Stimulated activated CD8-positive, alpha-beta memory T cell treated with anti-CD3 and anti-CD28 coated beads, Interleukin-15, amount 100 ng/mL, for 48 hours (primary cell): ENCODE measurements at places on chromosomes 7 and 10.
A peak's percentile ranks its signal among the peaks of the same experiment; 100 is the strongest.

DNA sequence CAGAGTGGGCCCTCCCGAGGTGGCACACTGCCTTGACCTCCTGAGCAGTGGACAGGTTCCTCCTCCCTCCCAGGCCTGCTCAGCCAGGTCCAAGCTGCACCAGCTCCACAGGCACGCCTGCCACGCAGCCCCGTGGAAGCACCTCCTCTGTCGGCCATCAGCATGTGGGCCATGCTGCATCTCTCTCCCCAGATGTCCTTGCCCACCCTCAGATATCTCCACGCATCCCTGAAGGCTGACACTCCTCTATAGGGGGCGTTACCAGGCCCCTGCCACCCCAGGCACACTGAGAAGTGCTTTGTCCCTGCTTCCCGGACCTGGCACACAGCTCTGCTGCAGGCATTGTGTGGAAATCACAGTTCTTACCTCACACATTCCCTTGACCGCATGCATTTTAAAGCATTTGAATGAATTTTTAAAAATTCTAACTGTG lies 598.5 kb downstream of the SDK1 start:
- no peak for DNase-seq

DNA sequence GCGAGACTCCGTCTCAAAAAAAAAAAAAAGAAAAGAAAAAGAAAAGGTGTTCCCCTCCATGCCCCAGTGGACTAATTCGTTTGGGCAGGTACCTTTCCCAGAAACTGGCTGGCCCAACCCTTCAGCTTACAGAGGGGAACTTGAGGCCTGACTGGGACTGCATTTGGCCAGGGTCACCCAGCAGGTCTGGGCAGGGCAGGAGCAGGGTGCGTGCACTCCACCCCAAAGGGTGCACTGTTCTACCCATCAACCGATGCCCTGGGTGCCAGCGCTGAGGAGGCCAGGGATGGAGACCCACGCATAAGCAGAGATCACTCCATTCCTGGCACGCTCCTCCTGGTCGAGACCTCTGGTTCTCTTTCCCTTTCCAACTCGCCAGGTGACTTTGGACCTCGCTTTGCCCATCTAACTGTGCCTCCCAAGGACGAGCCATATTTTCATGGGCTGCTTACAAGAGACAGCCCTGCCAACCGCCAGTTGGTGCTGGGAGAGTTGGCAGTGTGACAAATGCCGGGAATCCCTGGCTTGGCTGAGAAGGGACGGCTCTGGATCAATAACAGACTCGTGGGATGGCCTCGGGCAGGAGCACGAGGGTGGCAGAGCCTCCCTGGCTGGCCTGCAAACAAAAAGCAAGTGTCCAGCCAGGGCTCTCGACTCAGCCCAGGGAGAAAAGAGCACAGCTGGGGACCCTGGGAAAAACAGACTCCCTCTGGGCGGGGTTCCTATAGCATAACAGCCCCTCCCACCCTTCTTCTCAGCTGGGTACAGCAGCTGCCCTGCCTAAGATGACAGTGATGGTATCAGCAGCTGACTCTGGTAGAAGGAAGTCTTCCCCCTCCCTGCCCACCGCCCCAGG lies 7.9 kb downstream of the HSPB1 start:
- DNase-seq = no peak

GRCh38 chr7:37960483-37960882 lies 40.0 kb downstream of the EPDR1 start:
- DNase-seq = no peak

DNA sequence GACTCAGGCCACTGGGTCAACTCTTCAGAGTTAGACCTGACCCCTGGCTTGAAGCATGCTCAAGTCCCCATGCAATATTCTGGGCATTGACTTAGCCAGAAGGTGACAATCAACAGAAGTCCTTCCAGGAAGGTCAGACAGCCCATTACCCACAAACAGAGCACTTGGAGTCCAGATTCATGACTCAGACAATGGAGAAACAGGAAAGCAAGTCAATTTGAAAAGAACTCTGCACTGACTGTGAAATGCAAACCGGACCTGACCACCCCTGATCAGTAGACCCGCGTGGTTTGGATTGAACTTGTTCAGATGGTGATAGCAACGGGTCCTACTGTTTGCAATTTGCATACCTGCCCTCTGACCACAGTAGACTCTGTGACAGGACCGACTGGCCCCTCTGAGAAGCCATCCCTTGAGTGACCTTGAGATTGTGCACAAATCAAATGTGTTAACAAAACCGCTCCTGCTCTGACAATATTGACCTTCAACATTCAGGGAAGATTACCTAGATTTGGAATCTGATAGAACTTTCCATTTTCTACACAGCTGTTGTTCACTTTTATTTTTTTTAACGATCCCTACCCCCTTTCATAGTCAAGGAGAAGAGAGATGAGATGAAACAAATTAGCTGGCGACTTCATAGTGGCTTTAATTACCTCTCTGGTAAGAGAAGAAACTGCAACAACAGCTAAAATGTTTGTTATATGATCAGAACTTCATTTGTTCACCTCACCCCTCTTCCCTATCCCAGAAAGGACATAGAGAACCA lies 138.7 kb downstream of the NRP1 start:
- no peak for DNase-seq

DNA sequence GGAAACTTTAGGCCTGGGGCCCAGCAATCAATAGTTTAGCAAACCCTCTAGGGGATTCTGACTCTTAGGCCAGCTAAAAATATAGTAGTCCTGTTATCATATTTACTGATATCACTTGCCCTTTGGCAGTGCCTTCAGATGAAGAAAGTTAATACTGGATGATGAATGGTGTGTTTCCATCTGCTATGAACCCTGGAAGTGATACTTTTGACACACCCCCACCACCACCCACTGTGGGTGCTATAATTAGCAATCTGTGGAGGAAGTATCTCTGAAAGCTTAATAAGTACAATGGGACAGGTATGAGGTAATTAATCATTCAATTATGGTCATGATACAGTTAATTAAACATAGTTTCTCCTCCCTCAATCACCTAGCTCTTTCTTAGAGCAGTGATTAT lies 90.4 kb upstream of the LRRTM3 start:
- no peak for DNase-seq

- peak; percentile 23 for DNase-seq
Observed at GRCh38 chr10:129030996-129031843, 435.8 kb upstream of the MGMT start.

GRCh38 chr7:139635526-139636302 lies 112.2 kb downstream of the CLEC2L start:
- peak; percentile 48 for DNase-seq

GRCh38 chr7:5139998-5140397 lies 50.0 kb upstream of the WIPI2 start:
- no peak for DNase-seq

GRCh38 chr10:86020134-86020533 lies 346.5 kb downstream of the GRID1 start:
- no peak for DNase-seq

DNA sequence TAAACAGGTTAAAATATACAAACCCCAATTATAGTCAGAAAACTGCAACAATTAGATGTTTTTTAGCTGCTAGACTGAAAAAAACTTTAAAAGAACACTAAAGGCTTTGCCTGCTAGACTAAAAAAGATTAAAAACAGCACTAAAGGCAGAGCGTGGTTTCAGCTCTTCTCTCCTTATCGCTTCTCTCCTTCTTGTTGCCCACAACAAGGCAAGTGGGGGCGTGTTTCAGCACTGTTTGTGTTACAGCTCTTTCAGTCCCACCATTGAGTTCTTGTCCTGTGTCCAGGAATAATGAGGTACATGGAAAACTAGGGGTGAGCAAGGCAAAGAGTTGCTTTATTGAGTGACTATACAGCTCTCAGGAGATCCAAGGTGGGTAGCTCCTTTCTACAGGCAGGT lies 112.3 kb downstream of the HPSE2 start:
- no peak for DNase-seq

DNA sequence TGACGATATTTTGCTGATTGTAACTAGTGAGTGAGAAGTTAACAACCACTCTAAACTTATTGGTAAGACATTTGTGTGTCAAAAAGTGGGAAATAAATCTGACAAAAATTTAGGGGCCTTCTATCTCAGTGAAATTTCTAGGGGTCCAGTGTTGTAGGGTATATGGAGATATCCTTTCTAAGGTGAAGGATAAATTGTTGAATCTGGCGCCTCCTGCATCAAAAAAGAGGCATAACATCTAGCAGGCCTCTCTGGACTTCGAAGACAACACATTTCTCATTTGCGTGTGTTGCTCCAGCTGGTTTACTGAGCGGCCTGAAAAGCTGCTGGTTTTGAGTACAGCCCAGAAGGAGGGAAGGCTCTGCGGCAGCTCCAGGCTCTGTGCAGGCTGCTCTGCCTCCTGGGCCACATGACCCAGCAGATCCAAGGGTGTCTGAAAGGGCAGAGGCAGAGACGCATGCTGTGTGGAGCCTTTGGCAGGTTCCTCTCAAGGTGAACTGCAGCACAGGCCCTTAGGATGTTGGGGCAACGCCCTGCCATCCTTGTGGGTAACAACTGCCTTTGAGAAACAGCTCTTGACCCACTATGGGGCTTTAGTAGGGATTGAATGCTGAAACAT lies 72.4 kb downstream of the LMBR1 start:
- DNase-seq = no peak

DNA sequence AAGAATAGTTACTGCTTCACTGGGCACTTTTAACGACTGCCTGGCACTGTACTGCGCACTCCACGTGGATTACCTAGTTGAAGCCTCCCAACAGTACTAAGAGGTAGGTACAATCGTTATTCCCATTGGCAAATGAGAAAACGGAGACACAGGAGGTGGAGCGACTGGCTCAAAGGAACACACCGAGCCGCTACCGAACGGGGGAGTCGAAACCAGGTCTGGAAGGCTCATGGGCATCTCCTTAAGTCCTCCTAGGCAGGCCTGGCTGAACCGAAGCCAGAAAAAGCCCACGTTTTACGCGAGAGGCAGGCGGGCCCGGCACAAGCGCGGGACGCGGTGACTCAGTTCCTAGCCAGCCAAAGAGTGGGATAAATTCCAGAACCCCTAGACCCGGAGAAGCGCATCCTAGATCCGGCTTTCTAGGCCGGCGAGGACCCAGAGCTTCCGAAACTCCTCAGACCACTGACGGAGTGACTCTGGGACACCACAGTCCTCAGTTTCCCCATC lies 472 bp downstream of the PDAP1 start:
- peak; percentile 12 for DNase-seq

GRCh38 chr10:26372513-26373354 lies 65.4 kb upstream of the APBB1IP start:
- DNase-seq = no peak

- no peak for DNase-seq
Observed at GRCh38 chr7:155861480-155861868, 49.2 kb upstream of the SHH start.

- DNase-seq = no peak
Observed at GRCh38 chr10:79188154-79188965, 119.6 kb downstream of the ZMIZ1 start.

DNA sequence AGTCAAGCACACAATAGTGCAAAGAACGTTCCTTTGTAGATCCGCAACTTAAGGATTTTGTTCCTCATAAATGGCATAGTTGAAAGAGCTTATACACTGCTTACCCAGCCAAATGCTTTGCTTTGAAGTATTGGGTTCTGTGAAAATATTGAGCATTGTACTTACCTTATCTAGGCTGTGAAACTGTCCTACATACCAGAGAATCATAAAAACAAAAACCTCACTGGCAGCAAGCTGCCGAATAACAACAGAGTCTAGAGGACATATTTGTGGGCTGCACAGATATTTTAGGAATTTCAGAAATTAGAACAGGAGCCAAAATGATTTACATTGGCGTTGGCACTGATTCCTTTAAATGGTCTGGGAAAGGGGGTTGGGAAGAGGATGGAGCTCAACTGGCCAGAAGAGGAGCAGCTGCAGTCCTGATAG lies 174.8 kb downstream of the RTKN2 start:
- DNase-seq = no peak

GRCh38 chr10:52455098-52455497 lies 141.0 kb downstream of the DKK1 start:
- no peak for DNase-seq

DNA sequence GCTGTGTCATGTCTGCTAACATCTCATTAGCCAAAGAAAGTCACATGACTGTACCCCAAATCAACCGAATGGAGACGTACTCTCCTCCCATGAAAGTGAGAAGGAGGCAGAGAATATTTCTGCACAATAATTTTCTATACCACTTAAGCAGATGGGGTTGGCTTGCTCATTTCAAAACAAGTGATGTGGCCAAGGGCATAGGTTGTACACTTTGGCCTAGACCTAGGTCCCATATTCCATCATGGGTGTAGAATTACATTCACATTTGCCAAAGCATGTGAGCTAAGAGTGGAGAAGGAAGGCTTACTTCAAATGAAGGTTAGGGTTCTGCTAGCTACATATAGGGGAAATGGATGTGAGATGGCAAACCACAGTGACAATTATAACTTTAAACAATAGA lies 83.0 kb downstream of the ZNF365 start:
- no peak for DNase-seq

DNA sequence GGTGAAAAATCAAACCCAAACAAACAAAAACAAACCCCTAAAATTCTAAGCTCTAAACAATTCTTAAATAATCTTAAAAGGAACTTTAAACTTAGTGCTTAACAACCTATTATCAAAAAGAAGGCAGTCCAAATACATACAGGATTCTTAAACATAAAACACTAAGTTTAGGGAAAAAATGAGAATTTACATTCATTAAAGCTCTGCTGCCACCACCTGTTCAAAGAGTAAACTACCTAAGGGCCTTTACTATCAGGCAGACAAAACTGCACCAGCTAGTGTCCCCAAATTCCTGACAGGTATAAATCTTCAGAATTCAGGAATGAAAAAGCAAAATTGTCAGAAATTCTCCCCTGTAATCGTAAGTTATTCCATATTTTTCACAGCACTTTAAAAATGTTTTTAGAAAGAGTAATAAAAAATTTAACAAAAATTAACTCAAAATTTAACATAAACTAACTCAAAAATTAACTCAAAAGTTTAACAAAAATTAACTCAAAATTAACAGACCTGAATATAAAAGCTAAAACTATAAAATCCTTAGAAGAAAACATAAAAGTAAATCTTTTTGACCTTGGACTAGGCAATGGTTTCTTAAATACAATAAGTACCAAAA lies 55.1 kb downstream of the PDZD8 start:
- DNase-seq = no peak

DNA sequence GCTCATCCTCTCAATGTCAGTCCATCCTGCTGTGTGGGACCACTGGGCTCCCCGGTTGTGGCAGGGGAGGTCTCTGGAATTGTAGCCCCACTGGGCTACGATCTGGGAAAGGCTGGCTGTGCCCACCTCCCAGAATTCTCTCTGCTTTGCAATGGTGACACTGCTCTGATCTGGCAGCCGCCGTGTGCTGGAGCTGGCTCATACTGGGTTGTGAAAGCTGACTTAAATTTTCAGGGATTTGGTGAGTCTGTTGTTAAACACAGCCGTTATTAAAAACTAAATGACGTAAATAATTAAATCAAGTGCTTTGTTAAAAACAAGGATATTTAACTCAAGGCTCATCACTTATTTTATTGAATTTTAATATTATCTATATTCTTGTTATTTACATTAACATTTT lies 160.0 kb downstream of the TAX1BP1 start:
- DNase-seq = no peak
